ENCODE measurements at places on chromosomes 5 and 9.

DNA sequence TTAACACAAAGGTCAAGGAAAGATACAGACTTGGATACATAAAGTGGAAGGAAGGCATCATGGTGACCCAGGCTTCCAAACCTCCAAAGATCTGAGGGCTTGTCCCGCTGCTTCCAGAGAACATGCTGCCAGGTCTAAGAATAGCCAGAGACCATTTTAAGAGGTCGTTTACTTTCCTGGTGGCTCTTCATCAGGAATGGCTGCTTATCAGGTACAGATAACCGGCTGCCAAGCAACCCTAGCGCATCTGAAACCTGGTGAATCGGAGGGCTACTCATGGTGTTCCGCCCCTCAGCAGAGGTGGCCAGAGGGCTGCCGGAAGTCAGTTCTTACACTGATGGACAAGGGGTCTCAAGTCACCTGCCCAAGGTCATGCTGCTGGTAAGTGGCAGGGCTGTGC lies 251.3 kb upstream of the DAP start:
- no peak for DNase-seq

GRCh38 chr5:122172207-122172606 lies 42.9 kb downstream of the ZNF474 start:
- no peak for DNase-seq

- DNase-seq: no peak
Observed at GRCh38 chr5:179273073-179273435, 72.2 kb downstream of the ADAMTS2 start.

DNA sequence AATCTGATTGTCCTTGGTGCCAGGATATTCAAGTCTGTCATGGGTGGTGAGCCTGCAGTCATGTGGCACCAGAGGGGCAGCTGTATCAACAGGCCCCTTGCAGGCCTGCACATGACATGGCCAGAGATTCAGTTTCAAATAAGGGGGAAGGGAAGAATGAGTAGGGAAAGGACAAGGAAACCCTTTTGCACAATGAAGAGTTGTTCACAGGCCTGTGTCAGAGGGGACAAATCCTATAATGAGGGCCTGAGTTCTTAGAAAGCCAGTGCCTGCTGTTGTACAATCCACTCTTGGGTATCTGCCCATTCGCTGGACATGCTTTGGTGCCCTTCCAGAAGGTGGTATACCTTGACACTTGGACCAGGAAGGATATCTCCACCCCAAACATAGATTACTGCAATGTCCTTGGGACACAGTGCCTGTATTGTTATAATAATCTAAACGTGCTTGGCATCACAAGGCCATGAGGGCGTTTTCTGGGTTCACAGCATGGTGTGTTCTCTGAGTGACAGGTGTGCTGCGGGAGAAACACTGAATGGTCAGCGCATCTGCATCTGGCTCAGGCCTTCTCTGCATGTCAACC lies 1.9 kb upstream of the TMEM171 start:
- no peak for DNase-seq

DNA sequence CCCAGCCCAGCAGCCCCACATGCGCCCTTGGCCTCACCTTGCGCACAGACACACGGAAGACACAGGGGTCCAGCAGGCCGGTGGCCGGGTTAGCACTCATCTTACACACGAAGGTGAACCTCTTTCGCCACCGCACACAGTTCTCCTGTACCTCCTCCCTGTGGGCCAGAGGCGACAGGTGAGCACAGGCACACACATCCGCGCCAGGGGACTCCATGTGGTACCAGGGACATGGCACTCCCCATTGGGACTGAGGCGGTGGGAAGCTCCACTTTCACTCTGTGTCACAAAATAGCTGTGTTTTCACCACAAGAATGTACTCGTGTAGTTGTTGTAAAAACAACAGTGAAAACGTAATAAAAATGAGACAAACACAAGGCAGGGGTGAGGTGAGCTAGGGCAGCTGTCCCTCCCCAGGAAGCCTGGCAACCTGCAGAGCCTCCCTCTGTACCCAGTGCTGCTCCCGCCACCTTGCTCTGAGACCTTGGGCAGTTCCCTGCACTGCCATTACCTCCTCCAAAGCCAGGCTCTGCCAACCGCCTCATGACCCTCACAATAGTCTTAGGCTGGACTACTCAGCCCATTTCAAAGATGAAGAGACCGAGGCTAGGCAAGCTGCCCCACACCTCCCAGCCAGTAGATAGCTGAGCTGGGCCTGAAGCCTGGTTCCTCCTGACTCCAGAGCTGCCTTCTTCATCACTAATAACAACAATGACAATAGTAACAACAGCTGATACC lies 16.3 kb upstream of the DPM2 start:
- DNase-seq: no peak

GRCh38 chr5:9533096-9533495 lies 12.8 kb downstream of the SEMA5A start:
- DNase-seq: no peak

DNA sequence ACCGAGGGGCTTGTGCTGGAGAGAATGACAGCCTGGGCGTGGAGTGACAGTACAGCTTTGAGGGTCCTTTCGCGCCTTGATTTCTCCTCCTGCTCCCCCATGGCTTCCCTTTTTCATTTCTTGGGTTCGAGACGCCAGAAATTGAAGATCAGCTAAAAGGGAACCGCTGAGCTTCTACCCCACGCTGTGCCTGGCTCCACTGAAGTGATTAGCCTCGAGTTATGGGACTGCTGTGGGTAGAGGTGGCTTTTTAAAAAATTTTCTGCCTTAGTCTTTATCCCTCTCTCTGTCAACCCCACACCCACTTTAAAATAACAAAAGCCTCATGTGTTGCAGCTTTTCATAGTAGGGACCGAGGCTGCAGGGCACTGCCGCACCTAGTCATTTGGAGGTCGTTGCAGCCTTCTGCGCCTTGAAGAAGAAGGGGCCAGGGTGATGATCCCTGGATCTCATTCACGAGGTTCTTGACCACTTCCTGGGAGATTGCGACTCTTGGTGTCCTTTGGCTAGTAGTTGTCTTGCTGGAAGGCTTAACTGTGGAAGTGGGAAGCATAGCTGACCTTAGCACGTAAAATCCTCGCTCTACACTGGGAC lies 603 bp downstream of the PPIP5K2 start:
- DNase-seq: no peak

DNA sequence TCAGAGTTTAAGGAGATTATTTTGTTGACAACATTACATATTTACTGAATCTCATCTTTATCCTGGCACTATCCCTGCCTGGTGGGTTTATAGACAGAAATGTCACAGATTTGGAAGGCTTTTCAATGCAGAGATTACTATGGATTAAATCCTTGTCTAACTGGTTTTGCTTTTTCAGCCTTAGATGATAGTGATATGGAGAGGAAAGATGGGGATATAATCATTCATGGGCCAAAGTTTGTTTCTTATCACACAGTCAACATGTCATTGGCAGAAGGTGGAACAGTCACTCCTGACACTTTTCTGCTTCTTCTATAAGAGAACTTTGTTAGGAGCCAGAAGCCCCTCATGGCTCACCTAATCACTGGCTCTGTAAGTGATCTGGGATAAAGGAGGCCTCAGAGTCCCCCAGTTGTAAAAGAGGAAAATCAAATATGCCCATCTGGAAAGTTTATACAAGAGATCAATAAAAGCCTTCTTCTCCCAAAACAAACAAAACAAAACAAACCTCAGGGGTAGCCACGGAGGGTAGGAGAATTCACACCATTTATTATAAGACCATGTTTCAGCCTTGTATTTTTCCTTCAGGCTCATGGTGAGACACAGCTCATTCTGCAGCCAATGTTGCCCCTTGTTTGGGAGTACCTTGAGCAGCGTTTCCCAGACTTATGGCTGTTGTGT lies 101.2 kb downstream of the PCSK1 start:
- DNase-seq: no peak

GRCh38 chr9:94773655-94774054 lies 47.2 kb downstream of the AOPEP start:
- DNase-seq: no peak

DNA sequence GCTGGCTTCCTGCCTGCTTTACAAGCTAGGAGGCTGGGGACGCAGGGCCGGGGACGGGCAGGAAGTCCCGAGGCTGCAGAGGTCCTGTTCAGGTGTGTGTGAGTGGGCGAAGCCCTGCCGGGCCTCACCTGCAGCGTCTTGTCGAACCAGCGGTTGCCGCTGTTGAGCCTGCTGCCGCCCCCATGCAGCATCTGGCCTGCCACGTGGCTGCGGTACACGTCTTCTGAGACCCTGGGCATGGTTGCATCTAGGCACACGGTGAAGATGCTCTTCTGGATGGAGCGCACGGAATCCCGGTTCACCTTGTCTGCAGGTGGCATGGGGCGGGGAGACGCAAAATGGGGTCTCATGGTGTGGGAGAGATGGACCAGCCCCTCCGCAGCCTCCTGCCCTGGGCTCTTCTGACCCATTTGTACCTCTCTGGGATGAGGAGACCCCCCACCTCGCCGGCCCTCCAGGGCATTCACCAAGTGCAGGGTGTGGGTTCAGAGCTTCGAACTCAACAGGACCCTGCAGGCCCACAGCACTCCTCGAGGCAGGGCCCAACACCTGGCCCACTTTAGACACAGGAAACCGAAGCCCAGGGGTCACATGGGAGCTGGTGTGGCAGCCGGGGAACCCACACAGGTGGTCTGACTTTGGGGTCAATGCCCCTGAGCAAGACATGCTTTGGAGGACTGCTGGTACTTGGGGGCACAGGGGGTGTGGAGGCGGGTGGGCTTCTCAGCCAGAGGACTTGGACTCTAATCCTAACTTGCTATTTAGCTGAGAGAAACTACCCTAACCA lies 10.0 kb downstream of the CRAT start:
- no peak for DNase-seq

DNA sequence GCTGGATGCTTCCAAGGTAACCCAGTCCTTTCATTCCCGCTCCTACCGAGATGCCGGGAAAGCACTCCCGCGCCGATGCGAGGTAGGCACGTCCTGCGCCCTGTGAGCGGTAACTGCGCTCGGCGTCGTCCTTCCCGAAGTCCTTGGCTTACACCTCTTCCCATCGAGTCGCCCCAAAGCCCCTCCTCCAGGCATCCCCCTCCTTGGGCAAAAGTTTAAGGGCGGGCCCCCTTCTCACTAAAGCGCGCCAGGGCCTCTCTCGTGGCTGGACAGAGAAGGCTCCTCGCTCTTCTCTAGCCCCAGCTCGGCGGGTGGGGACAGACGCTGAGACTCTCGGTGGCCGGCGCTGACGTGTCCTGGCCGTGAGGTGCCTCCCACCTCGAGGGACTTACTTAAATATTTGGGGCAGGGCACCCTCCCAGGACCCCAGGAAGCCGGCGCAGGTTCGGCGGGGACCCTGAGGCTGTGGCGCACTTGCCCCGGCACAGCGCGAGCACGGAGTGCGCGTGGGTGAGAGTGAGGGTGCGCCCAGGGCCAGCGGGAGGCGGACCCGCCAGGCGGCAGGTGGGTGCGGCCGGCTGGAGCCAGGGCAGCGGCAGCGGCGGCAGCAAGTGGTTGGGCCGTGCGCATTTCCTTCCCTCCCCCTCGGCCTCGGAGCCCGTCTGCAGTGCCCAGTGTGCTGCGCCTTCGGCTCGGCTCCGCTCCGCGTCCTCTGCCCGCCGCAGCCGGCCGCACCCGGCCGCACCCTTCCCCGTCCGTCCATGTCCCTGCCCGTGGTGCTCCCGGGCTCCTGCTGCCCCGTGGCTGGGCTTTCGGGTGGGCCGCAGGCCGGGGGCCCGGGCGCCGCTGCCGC lies at the start of gene ENTREP1:
Gene ENTREP1 (plus strand): TSS at position 667 of the 853 bp plus-strand sequence. CDS start 95 bp downstream, at position 762.
- DNase-seq: no peak

GRCh38 chr9:27991221-27991620 lies 417.9 kb upstream of the C9orf72 start:
- no peak for DNase-seq

DNA sequence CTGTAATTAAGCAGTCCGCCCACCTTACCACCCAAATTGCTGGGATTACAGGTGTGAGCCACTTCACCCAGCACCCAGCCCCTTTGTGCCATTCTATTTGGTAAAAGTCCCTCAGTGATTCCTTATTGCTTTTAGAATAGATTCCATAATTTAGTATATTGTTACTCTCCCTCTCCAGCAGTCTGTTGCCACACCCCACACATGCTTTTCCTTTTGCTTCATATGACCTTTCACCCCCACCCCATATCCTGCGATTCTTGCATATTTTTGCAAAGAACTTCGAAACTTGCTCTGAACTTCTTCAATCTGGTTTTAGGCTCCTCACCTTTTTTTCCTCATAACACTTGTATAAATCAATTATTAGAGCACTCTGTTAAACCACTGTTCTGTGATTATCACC lies 100.2 kb downstream of the MTREX start:
- no peak for DNase-seq

GRCh38 chr5:522116-522515 lies 2.1 kb downstream of the SLC9A3 start:
- DNase-seq: no peak

DNA sequence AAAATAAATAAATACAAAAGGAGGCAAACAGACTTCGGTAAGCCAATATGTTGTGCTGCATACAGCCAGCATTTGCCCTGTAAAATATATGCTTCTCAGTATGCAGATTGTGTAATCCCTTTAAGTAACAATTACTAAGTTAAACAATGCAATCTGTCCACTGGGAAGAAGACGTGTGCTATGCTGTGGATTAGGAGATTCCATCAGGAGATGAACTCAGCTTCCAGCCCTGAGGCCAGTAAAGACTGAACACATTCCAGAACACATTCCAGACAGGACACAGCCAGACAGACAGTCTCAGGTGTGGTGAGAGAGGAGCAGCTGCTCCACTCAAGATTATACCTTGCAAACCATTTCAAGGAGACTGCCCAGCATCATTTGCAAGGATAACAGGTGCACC lies 97.8 kb downstream of the MPDZ start:
- DNase-seq: no peak

DNA sequence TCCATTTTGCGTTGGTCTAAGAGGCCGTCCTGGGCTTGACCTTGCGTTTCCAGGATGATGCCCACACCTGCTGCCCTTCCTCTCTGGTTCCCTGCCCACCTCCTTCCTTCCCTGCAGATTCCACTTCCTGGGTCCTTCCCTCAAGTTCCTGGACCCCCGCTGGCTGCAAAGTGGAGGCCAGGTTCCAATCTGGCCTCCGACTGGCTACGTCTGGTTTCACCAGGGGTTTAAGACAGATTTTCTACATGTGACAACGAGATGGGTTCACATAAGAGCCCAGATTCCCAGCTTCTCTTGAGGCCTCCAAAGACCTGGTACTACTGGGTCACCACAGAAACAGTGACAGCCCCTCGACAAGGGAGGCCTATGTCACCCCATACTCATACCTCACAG lies 2.1 kb downstream of the MGAT4B start:
- no peak for DNase-seq

GRCh38 chr5:178467568-178468195 lies 122.5 kb downstream of the COL23A1 start:
- DNase-seq: no peak

- no peak for DNase-seq
Observed at GRCh38 chr9:2459756-2460155, 161.8 kb upstream of the VLDLR start.

- peak; percentile 21 for DNase-seq
Observed at GRCh38 chr9:105881654-105882349, 187.5 kb downstream of the TMEM38B start.

Measured in HFF-Myc (cell line).